CD4-positive, alpha-beta T cell treated with Interleukin-1 beta for 1 hour (primary cell): ENCODE measurements at places on chromosomes 4 and X.

DNA sequence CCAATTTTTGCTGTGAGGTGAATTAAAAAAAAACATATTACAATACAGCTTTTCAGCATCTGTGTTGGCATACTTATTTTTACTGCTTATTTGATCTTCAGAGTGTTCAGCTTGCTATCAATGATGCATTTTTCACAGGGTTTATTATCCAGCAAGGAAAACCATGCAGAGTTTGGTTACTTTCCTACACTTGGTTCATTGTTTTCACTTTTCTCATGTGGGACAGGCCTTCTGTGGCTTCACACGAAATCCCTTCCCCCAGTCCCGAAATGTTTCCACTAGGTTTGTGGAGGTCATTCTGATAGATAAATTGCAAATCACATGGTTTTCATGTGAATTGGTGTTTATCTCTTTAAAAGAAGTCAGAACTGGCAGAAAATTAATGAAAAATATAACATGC is 205.8 kb downstream of the SPCS3 start:
- no peak for DNase-seq

DNA sequence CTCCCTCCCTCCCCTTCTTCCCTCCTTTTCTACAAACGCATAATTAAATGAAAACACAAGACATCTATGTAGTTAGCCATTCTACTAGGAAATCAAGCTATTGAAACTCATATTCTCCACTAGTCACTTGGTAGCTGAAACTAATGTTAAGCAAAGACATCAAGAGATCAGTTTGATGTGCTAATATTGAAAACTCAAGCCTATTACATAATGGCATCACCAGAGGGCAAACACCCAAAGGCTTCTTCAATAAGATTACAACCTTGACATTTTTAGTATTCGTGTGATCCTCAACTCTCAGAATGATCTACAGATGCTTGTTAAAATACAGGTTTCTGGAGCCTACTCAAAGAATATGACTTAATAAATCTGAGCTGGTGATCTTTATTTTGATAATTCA is 6.2 kb upstream of the GUCY1A1 start:
- DNase-seq: no peak

DNA sequence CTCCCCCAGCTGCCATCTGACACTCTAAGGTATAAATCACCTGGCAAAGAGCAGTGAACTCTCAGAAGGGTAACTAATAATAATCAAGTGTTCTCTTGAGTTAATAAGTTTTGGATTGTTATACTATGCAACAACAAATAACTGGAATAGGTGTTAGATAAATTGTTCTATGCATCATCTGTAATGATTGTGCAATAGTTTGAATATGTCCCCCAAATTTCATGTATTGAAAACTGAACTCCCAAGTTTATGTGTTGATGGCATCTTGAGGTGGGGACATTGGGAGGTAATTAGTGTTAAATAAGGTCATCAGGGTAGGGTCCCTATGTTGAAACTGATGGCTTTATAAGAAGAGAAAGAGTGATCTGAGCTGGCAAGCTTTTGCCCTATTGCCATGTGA is 272.7 kb upstream of the TAPT1 start:
- DNase-seq: no peak

DNA sequence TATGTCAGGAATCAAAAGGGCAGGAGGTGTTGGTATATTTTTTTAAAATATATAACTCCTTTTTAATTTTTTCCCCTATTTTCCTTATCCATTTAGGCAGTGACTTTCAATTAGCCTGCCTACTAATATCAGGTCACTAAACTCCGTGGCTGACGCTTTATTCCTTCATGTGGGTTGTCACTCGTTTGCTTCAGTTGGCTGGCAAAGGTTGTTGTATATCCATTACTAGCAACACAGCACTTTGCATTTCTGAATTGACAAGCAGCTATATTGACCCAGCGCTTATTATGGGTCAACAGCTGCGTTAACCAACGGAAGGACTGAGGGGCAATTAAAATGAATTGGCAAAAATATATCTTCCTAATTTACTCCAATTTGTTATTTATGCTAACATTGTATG is 87.7 kb downstream of the ARX start:
- no peak for DNase-seq

DNA sequence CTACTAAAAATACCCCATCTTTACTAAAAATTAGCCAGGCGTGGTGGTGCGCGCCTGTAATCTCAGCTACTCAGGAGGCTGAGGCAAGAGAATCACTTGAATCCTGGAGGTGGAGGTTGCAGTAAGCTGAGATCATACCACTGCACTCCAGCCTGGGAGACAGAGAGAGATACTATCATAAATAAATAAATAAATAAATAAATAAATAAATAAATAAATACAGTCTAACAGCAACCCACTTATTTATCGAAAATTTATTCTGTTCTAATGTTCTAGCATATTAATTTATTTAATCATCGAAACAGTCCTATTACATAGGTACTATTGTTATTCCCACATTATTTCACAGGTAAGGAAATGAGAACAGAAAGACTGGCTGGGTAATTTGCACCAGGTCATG is 18.2 kb upstream of the TXK start:
- DNase-seq: no peak

DNA sequence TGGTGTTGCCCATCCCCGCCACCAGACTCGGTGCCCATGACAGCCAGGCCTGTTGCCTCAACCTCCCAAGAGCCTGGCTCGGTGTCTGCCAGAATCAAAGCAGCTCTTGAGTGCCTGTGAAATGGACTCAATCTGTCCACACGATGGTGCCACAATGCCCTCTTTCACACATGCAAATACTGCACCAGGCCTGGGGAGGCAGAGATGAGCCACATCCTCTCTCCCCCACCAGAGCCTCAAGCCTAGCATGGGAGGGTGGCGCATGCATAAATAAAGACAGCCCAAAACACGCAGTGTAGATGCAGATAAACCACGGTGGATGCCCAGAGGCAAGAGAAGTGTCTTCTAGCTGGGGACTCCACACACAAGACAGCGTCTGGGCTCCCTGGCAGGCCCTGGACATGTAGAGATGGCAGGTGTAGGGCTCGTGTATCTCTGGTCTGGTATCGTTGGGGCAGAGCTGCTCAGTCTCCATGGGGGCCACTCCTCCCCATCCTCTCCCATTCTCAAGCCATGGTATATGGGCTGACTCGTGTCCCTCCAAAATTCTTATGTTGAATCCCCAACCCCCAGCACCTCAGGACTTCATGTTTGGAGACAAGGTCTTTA is 65.6 kb downstream of the JAKMIP1 start:
- peak; percentile 56 for DNase-seq

GRCh38 chr4:3212391-3213105 is 36.4 kb upstream of the MSANTD1 start:
- no peak for DNase-seq

GRCh38 chrX:47174376-47174775 is 19.3 kb upstream of the UBA1 start:
- DNase-seq: no peak

DNA sequence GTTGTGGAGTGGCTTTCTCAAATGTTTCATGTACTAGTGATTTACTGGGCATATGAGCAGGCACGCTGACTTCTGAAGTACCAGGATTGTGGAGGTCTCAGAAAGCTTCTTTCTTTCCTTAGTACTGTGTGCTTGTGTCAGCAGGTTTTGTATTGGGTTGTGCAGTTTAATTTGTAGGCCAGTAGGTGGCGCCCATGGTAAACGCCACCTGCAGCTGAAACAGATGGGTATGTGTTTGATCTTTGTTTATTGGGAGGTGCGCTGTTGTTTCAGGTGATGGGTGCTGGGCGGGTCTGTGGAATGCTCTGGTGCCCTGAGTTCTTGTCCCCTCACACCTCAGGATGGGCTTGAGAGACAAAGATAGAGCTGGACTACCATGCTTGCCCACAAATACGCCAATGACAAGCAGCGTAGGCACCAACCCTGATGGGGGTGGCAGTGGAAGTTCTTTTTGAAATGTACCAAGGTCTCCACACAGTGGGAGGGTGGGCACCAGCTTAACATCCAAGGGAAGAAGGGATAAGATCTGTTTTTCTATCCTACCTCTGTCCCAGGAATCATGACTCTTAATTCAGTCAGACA is 141.5 kb downstream of the RPS6KA6 start:
- DNase-seq: no peak

DNA sequence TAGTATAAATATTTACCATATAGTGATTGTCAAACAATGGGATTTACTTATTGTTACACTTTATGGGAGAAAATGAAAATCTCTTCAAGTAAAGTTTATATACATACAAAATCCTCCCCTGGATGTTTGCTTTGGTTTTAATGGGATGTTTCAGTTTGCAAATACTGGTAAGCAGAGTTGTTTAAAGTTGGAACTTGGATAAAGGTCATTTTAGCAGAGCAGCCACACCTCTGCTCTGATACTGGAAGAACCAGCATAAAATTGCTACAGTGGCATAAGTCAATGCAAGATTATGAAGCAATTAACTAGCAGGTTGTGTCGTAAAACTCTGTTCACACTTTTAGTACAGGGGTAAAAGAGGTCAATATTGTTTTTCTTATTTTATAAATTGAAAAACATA is 101.2 kb downstream of the TRAPPC11 start:
- DNase-seq: no peak

DNA sequence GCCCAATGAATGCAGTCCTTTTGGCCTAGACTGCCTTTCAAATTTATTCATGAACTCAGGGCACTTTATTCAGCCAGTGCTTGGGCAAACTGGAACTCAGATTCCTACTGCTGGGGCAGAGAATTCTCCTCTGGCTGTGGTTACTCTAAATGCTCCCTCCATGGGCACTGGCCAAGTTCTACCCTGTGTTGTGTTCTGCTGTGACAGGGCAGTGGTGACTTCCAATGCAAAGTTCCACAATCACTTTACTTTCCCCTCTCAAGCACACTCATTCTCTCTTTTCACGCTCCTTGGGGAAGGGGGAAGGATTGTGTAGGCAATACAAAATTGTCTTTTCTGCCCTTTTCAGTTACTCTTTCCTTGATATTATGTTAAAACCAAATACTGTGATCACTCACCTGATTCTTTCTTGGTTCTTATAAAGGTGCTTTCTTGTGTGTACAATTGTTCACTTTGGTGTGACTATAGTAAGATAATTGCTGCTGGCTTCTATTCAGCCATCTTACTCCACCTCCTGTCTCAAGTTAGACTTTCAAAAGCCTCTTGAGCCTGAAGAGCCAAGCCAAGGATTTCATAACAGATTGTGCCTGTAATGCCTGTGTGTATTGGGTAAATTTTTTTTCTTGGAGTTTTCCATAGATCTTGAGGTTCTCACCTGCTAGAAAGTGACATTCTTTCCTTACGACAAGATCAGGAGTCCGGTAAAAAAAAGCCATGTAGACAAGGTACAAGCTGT is 1078.6 kb downstream of the FAM133A start:
- no peak for DNase-seq

GRCh38 chr4:20376070-20376469 is 124.4 kb downstream of the SLIT2 start:
- DNase-seq: no peak

DNA sequence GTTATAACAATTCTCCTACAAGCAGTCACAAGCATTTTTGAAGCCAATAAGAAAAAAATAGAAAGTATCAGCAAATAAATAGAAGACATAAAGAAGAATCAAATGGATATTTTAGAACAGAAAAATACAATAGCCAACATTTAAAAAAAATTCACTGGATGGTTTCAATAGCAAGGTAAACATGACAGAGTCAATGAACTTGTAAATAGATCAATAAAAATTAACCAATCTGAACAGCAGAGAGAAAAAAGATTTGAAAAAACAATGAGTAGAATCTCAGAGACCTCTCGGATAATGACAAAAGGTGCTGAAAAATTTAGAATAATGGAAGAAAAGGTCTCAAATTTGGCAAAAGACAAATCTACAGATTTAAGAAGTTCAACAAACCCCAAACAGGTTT is 33.3 kb upstream of the RAB33B start:
- no peak for DNase-seq

DNA sequence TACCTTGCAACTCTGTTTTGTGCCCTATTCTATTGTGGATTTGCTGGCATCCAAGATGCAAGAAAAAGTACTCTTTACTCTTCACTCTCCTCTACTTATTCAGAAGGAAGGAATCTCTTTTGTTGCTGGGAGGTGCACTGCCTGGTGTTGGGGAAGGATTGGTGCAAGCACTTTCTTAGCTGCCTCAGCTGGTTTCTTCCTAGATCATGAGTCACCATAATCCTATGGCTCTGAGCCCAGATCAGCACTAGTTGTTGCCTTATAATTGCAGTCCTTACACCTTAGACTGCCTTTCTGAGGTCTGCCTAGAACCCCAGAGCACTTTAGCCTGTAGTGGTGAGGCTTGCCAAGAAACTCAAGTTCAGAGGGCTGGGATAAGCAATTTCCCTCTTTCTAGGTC is 37.0 kb upstream of the CT83 start:
- DNase-seq: no peak

DNA sequence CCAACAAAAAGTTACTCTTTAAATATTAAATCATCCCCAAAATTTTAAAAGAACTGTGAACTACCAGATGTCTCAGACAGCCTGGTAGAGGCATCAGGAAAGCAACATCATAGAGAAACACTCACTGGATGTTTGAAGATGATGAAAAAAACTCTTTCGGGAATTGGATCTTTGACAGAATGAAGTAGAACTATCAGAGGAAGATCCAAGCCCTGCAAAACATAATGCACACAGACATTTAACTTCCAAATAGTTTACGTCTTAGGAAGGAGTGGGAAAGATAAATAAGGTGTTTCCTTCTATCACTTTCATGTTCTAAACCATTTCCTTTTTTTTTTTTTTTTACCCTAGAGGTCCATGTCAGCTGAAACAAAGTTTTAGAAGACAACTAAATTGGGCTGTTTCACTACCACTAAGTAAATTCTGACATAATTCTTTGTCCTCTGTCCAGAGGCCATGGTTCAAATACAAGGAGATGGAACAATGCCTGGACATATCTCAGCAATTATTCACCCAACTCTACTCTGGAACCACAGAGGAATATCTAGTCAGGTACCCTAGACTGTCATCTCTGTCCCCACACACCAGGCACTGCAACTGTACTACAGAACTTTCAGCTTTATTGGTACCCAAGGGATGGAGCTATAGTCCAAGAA is 217.7 kb upstream of the INTU start:
- no peak for DNase-seq

DNA sequence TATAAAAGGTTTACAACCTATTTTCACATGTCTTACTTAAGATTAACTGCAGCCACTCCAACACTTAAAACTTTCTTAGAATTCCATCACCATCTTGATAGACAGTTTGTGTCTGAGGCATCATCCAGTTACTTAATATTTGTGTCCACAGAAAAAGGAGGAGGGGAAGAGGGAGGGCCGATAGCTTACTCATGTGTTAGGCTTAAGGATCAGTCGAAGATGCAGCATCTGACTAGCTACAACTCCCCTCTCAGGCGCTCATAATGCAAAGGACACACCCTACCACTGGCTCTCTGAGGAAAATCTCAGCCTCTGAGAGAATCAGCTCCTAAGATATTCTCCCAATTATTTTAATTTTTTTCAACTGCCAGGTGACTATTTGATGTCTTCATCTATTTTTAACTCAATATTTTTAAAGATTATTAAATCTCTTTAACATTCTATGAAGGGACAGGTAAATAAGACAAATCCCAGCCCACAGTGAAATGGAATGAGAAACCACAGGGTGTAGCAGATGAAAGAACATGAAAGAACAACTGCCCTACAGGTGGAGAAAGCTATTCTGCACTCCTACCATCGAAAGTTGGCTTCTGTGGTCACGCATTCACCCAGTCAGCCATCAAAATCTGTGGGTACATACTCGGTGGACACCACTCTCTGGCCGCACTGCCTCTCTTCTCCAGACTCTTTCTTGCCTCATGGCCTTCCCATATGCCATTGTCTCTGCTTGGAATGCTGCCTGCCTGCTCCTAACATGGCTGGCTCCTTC is 48.0 kb downstream of the ARAP2 start:
- DNase-seq: no peak

GRCh38 chr4:65023883-65024670 is 614.8 kb upstream of the TECRL start:
- no peak for DNase-seq

- no peak for DNase-seq
These were observed 96.4 kb downstream of the EMCN start for GRCh38 chr4:100421361-100421978.
